Calu3 (cell line): ENCODE measurements at places on chromosomes 5 and 9. TPM values are rescaled to one million over a fixed set of nuclear protein-coding genes. Genes with fewer than 3 reads are reported as not detected.

DNA sequence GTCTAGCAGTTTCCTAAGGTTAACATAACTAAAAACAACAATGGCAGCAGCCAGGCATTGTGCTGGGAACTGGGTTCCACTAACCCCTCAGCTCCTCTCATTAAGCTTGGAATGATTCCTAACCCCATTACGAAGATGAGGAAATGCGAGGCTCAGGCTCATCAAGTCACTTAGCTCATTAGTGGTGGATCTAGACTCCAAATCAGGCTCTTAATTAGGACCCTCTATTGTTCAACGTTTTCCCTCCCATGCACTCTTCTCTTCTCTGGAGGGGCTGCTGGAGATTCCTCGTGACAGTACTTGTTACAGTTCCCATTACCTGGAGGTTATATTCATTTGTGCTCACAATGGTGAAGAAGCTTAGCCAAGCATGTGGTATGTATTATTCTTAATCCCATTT lies 6.5 kb downstream of the TAS2R1 start:
- no peak for DNase-seq

GRCh38 chr9:15349892-15350761 lies 43.1 kb upstream of the TTC39B start:
- DNase-seq: peak; percentile 29

DNA sequence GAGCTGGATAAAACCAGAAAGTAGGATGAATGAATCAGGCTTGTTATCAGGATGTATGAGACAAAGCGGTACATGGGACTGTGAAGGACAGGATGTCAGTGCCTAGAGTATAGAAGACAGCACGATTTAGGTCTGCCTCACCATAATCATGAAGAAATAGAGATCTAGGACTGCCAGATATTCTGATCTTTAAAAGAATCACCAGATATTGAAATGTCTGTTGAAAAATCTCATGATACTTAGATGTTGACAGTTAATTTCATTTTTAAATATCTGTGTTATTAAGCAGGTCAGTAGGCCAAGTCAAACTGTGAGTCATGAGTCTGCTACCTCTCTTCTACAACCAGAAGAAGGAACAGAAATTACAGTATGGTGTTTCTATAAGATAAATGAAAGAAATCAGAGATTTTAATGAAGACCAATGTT lies 65.0 kb downstream of the ST8SIA4 start:
- DNase-seq: no peak

The RLN2 gene
- total RNA-seq: 2.2 and 2.4 TPM in 2 replicates

The HTR4 gene
- not detected in 2 replicates for total RNA-seq

- no peak for DNase-seq
Measured at GRCh38 chr5:126119887-126120442, 303.2 kb upstream of the GRAMD2B start.

GRCh38 chr5:6715271-6715670 lies 2.0 kb downstream of the TENT4A start:
- DNase-seq: no peak

The SHLD3 gene
- 4.5 and 4.7 TPM in 2 replicates for total RNA-seq

- DNase-seq: no peak
Measured at GRCh38 chr9:89622933-89623861, 18.4 kb downstream of the GADD45G start.
